ENCODE measurements at places on chromosomes 7 and 10.

GRCh38 chr10:111511751-111512150 lies 434.9 kb downstream of the ADRA2A start:
- DNase-seq: no peak

- no peak for DNase-seq
Observed at GRCh38 chr7:124074007-124074406, 41.1 kb upstream of the TMEM229A start.

- DNase-seq: no peak
Observed at GRCh38 chr10:86234541-86235270, 131.9 kb downstream of the GRID1 start.

DNA sequence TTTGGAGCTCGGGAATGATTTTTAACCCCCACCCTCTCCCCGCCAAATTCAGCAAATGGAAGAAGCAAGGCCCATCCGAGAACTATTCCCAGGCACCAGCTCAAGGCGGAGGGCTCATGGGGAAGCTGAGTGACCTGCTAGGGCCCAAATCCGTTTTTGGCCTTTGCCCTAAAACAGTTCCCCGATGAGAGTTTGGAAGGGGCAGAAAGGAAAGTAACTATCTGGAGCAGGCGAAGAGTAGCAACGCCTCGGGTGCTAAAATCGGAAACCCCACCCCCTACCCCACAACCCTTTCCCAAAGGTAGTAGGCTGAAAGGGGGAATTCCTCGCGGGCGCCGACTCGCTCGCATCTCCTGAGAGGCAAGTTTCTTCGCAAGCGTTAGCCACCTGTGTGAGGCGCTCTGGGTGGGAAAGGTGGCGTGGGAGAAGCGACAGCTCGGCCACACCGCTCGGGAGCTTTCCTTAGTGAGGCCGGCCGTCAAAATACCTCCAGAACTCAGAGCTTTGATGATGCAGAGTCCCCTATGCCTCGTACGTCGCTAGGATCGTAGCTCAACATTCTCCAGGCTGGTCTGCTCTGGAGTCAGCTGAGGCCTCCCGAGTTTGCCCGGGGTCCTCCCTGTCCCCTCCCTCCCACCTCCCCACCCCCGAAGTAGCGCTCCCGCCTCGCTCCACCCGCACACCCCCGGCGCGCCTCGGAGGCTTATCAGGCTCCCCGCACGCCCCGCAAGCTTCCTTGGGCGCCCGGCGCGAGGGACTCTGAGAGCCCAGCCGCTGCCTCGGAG lies 642 bp upstream of the PRKG1 start:
- no peak for DNase-seq

DNA sequence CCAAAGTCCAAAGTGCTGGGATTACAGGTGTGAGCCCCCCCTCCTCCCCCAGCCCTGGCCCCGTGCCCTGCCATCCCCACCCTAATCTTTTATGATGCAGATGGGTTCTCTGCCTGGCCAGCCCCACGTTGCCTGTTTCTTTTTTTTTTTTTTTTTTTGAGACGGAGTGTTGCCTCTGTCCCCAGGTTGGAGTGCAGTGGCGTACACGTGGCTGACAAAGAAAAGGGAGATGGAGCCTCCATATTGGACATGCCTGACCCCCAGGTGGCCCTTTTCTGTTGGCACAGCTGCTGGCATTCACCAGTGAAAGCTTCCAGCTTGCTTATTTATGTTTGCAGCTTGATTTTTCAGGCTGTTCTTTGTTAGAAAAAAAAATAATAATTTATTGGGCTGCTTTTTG lies 235.3 kb downstream of the CCDC3 start:
- DNase-seq: no peak

GRCh38 chr10:83037653-83038052 lies 1101.7 kb upstream of the GHITM start:
- DNase-seq: no peak

DNA sequence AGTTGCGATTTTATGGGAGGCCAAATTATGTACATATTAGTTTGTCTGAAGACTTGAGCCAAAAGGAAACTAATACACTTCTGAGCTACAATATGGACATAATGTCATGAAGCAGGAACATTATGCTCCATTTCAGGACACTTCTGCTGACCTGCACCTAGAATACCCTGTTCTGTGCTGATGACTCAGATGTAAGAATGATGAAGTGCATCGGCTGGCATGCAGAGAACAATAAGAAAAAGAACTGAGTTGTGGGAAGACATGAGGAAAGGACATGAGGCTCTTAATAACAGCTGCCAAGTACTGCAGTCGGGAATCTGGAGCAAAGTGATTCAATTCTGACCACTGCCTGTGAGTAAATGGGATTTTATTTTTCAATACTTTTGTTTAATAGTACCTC lies 192.9 kb upstream of the VSTM2A start:
- DNase-seq: no peak

- DNase-seq: no peak
Observed at GRCh38 chr7:1706381-1706720, 36.3 kb downstream of the ELFN1 start.

- no peak for DNase-seq
Observed at GRCh38 chr7:99362801-99363200, 11.7 kb upstream of the ARPC1B start.
